Type B pancreatic cell (in vitro differentiated cells): ENCODE measurements at places on chromosomes 12 and 14. TPM values are rescaled to one million over a fixed set of nuclear protein-coding genes. Genes with fewer than 3 reads are reported as not detected.

CLEC4D gene
- not detected in 2 replicates for total RNA-seq

HCAR1 gene
- total RNA-seq = 5.0 and 7.4 TPM in 2 replicates

COX8C gene
- not detected in 2 replicates for total RNA-seq

REP15 gene
- total RNA-seq = 2.5 and 3.4 TPM in 2 replicates

TAS2R9 gene
- total RNA-seq = not detected in 2 replicates

TRIM9 gene
- total RNA-seq = 3.7 and 6.3 TPM in 2 replicates

SMAGP gene
- 35.5 and 80.7 TPM in 2 replicates for total RNA-seq

TSPAN19 gene
- total RNA-seq = 0.56 TPM in 1 of 2 replicates, not detected in the other

LALBA gene
- total RNA-seq = not detected in 2 replicates

SLC25A21 gene
- 0.55 and 0.58 TPM in 2 replicates for total RNA-seq

CCDC60 gene
- 2.3 and 3.7 TPM in 2 replicates for total RNA-seq

- no peak overlapping the region for H3K27ac ChIP-seq
- no peak for DNase-seq
- no peaks in the 10 kb centered on the region for H3K27me3 ChIP-seq
- no peak overlapping the region for H3K4me3 ChIP-seq
Observed at GRCh38 chr12:25759752-25760151, 198.7 kb upstream of the RASSF8 start.

- H3K27ac ChIP-seq = no peak overlapping the region
- H3K4me3 ChIP-seq = no peak overlapping the region
- H3K36me3 ChIP-seq = no peaks in the 10 kb centered on the region
- H3K27me3 ChIP-seq = peaks cover 33% of the 10 kb centered on the region
Observed at GRCh38 chr14:85479771-85480170, 50.2 kb upstream of the FLRT2 start.

GRCh38 chr12:32516230-32516629, 116.9 kb downstream of the FGD4 start:
- H3K36me3 ChIP-seq = peaks cover 7% of the 10 kb centered on the region
- H3K27ac ChIP-seq = no peak overlapping the region
- H3K4me3 ChIP-seq = no peak overlapping the region
- no peaks in the 10 kb centered on the region for H3K4me1 ChIP-seq
- H3K27me3 ChIP-seq = no peaks in the 10 kb centered on the region

GRCh38 chr12:69894800-69895383, 69.9 kb downstream of the MYRFL start:
- no peak overlapping the region for H3K27ac ChIP-seq
- H3K4me1 ChIP-seq = peaks cover 23% of the 10 kb centered on the region
- H3K36me3 ChIP-seq = no peaks in the 10 kb centered on the region
- no peak overlapping the region for H3K4me3 ChIP-seq
- no peaks in the 10 kb centered on the region for H3K27me3 ChIP-seq

GRCh38 chr12:104291867-104292524, 11.5 kb upstream of the EID3 start:
- peak overlapping the region; percentile 11 for H3K27ac ChIP-seq
- DNase-seq = no peak
- H3K36me3 ChIP-seq = peaks cover 36% of the 10 kb centered on the region
- H3K27me3 ChIP-seq = no peaks in the 10 kb centered on the region
- no peak overlapping the region for H3K4me3 ChIP-seq

DNA sequence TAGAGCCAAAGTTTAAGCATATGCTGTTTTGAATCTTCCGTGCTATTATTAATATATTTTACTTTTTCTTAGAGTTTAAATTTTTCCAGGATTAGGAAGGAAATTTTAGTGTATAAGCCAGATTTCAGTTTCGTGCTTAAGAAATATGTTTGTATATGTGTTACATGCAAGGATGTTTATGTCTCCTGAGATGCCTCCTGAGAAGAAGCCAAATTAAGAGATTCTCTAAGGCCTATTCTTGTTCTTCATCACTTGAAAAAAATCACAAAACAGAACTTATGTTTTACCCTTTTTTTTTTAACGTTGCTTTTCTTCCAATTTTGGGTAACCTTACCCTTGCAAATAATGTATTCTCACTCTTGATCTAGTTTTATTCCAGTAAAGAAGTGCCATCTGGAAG, 412.7 kb downstream of the TMTC2 start:
- no peaks in the 10 kb centered on the region for H3K4me1 ChIP-seq
- no peak overlapping the region for H3K27ac ChIP-seq
- peaks cover 15% of the 10 kb centered on the region for H3K36me3 ChIP-seq
- no peak for DNase-seq
- no peaks in the 10 kb centered on the region for H3K27me3 ChIP-seq

GRCh38 chr12:14393751-14394150, 28.3 kb downstream of the ATF7IP start:
- H3K36me3 ChIP-seq = peaks cover 65% of the 10 kb centered on the region
- no peak overlapping the region for H3K27ac ChIP-seq
- H3K4me3 ChIP-seq = no peak overlapping the region
- H3K4me1 ChIP-seq = peaks cover 5% of the 10 kb centered on the region
- H3K27me3 ChIP-seq = no peaks in the 10 kb centered on the region

GRCh38 chr14:77043984-77044485, 15.5 kb upstream of the IRF2BPL start:
- H3K27me3 ChIP-seq = no peaks in the 10 kb centered on the region
- no peak for DNase-seq
- peaks cover 73% of the 10 kb centered on the region for H3K4me1 ChIP-seq
- H3K27ac ChIP-seq = peak overlapping the region; percentile 72

- no peaks in the 10 kb centered on the region for H3K36me3 ChIP-seq
- H3K4me1 ChIP-seq = no peaks in the 10 kb centered on the region
- H3K4me3 ChIP-seq = no peak overlapping the region
- H3K27ac ChIP-seq = no peak overlapping the region
Observed at GRCh38 chr12:21971344-21971743, 30.1 kb upstream of the ABCC9 start.

DNA sequence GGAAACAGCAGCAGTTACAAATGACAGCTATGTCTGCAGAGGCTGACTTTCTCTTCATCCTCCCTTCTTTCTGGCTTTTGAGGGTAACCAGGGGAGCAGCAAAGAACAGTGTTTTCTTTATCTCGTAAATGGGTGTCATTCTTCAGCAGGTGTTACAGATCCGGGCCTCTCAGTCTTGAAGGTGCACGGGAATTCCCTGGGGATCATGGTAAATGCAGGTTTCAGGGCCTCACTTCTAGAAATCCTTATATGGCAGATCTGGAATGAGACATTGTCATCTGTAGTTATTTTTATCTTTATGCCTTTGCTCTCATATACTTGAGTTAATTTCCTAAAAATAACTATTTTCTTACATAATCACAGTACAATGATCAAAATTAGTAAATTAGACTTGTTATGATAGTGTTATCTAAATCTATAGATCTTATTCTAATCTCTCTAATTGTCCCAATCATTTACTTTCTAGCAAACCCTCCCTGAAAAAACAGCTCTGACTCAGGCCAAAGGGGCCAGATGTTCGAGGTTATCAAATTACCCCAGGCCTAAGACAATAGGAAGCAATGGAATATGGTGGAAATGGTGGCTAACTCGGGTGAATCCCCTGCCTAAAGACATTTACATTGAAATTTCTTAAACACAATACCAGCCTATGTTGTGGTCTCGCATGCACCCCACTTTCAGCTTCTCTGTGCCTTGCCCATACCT, 145.0 kb downstream of the CAND1 start:
- peaks cover 26% of the 10 kb centered on the region for H3K4me1 ChIP-seq
- no peaks in the 10 kb centered on the region for H3K27me3 ChIP-seq
- no peak overlapping the region for H3K4me3 ChIP-seq
- H3K27ac ChIP-seq = peak overlapping the region; percentile 32
- DNase-seq = no peak
- no peaks in the 10 kb centered on the region for H3K36me3 ChIP-seq
